ENCODE measurements at places on chromosomes 12 and 14.

GRCh38 chr12:21151184-21151583 is 20.2 kb downstream of the SLCO1B1 start:
- DNase-seq, result no peak

DNA sequence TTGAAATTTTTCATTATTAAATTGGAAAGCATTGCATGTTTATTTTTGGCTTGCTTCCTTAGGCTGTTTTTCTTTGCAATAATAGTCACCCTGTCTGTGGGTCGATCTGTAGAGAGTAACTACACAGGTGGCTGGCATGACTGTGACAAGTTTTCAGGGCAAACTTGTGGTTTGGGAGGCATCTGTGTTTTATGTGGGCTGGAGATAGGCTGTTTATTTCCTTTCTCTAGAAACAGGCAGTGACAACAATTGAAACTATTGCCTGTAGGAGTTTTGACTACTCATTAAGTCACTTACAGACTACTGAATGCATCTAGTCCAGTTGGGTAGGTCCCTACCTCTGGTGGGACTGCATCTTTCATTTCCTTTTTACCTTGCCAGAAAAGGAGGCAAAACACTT is 155.6 kb downstream of the DYRK2 start:
- no peak for DNase-seq

DNA sequence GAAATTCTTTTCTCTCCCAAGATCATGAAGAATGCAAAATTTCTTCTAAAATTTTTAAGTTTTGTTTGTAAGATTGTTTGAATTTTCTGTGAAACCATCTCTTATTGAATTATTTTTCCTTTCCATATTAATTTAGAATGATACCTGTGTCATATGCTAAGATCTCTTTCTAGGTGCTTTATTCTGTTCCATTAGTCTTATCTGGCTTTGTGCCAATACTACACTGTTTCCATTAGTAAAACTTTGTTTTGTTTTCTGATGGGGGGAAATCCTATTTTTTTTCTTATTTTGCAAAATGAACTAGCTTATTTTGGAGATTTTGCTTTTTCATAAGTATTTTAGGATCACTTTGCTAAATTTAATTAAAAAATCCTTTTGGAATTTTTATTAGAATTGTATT is 193.9 kb downstream of the FUT8 start:
- DNase-seq, result no peak

GRCh38 chr14:100616854-100617409 is 29.7 kb upstream of the BEGAIN start:
- no peak for DNase-seq

DNA sequence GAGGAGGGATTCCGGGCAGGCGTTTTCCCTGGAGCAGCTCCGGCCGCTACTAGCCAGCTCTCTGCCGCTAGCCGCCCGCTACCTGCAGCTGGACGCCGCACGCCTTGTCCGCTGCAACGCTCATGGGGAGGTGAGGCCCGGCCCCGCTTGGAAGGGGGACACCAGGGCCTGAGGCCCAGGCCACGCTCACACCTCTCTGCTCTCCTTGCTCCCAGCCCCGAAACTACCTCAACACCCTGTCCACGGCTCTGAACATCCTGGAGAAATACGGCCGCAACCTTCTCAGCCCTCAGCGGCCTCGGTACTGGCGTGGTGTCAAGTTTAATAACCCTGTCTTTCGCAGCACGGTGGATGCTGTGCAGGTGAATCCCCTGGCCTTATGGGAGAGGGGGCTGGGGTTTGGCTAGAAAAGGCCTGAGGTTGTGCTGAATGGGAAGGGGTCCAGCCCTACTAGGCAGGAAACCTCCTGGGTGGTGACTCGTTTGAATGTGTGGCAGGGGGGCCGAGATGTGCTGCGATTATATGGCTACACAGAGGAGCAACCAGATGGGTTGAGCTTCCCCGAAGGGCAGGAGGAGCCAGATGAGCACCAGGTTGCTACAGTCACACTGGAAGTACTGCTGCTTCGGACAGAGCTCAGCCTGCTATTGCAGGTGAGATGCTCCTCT is 597 bp downstream of the RNF31 start:
- no peak for DNase-seq

GRCh38 chr12:88035907-88036289 is 6.7 kb upstream of the C12orf50 start:
- no peak for DNase-seq

DNA sequence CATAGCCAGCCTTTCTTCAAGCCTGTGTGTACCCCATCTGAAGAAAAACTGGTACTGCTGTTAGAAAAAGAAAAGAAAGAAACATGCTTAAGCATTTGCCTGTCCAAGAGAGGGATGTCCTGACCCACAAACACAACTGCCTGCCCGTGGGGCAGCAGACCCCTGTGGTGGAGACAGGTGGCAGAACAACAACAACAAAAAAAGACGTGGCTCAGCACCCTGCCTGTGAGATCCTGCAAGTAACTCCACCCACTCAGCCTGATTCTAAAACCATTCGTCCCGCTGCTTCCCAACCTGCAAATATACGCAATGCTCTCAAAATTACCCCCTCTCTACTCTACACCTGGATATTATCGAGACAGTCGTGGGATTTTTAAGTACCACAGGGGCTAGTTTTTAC is 64.9 kb upstream of the ZDHHC17 start:
- no peak for DNase-seq

DNA sequence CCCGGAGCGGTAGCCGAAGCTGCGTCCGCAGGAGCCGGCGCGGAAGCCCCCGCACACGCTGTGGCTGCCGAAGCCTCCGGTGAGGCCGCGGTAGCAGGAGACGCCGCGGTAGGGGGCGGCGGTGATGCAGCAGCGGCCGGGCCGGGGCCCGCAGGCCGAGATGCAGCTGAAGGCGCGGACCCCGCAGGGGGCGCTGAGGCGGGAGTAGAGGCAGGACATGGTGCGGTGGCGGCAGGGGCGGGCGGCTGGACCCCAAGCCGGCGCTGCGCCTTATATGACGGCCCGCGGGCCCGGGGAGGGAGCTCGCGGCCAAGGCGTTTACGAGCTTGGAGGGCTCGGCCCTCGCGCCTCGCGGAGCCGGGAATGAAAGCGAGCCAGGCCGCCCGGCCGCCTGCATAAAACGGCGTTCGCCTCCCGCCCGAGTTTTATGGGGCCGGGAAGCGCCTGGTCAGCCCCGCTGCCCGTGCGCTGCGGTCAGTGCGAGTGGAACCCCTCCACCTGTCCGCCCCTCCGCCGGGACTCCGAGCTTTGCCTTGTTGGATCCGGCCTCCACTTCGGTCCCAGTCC is 16.0 kb upstream of the KRT86 start:
- DNase-seq, result no peak

DNA sequence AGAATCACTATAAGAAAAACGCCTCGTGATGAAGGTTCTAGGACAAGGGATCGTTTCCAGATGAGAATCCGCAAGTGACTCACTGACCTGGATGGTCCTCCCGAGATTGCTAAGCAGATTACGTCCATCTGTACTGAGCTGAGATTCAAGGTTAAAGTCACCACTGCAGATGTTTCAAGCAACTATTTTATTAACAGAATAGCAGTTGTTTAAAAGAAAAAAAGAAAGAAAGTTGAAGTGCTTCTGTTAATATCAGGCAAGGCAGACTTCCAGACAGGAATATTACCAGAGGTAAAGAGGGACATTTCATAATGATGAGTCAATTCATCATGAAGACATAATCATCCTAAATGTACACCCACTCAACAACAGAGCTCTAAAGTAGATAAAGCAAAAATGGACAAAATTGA is 17.9 kb downstream of the PXN start:
- DNase-seq, result no peak

DNA sequence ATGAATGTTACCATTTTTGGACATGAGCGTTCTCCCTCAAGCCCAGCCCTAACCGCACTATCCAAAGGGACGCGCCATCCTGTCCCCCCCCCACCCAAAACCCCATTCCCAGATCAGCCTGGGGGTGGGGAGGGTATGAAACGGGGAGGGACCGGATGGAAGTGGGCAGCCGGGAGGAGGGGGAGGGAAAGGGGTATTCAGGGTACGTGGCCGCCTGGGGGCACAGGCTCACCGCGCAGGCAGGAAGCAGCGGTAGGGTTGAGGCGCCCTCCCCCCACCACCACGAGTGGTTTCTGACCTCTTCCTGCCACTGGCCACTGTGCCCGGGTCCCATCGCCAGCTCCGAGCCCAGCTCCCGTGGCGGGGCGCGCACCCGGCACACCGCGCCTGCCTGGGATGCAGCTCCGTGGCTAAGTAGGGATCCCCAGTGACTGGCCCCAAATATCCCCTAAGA is 1.4 kb downstream of the ACTN1 start:
- no peak for DNase-seq

DNA sequence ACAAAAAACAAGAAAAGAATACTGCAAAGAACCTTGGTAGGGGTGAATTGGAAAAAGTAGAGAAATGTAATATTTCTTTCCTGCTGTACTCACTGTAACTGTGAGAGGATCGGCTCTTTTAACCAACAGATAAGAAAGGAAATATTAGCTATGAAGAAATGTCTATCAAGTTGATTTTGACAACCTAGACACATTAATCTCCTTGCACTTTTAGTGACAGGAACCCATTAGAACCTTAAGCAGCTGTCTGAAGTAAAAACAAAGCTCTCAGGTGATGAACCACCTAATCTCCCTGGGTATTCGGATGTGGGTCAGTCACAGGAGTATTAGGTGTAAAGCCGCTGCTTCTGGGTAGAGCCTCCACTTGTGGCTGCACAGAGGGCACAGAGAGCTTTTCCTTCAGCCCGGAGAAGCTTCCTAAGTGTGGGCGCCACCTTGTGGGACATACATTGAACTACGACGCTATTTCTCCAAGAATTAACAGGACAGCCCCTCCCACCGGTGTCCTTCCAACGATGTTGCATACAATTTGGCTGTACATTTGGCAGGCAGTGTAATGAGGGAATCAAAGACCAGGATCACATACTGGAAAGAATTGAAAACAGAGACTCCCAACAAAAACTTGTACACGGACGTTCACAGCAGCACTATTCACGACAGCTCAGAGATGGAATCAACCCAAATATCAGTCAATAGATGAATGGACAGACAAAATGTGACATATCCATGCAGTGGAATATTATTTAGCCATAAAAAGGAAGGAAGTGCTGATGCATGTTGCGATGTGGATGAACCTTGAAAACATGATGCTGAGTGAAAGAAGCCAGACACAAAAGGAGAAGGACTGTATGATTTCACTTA is 28.9 kb upstream of the MAPKAPK5 start:
- DNase-seq, result peak; percentile 92

DNA sequence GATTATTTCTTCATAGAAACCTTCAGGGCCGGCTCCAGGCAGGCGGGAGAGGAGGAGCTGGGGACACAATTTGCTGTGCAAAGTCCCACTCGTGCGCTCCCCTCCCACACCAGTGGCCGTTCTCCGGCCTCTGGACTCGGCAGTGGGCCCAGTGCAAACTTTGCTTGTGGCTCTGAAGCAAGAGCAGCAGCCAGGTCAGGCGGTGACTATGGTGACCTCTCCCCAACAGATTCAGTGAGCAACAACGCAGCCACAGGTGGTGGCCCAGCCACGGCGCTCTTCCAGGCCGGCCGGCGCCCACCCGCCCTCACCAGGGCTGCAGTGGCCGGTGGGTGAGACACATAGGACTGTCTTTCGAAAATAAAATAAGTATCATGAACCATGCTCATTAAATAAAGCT is 29.5 kb downstream of the VPS37B start:
- no peak for DNase-seq

GRCh38 chr12:75479963-75480461 is 543 bp upstream of the GLIPR1 start:
- DNase-seq, result no peak

DNA sequence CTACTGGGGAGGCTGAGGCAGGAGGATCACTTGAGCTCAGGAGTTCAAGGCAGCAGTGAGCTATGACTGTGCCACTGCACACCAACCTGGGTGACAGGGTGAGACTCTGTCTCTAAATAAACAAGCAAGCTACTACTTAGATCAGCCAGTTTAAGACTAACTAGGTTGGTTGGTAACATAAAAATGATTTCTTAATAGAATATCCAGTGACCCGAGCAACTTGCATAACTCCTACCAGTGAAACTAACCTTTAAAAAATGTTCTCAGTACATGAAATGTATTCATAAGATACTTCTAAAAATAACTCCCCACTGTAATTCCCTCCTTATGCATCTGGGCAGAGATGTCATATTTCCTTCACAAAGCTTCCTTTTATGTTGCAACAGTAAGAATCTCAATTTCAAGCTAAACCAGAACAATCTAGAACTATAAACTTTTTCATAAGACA is 15.9 kb downstream of the TAOK3 start:
- no peak for DNase-seq

GRCh38 chr14:90871605-90872233 is 55.5 kb upstream of the TTC7B start:
- peak; percentile 20 for DNase-seq

DNA sequence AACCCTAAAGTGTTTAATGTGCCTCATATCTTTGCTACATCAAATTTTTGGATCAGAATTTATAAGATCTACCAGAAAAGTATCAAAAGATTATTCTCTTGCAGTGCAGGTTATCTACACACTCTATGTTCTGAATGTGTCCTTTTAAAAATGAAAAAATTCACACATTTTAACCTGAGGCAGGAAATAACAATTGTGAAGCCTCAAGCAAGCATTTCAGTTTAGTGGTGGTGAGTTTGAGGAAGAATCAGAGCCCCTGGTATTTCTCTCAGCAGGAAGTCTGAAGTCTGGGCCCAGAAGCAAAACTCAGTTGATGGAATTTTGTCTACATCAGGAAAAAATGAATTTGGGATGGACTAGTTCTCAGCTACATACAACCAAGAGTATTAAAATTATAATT is 137.0 kb upstream of the PZP start:
- DNase-seq, result no peak

GRCh38 chr12:45934956-45935355 is 55.4 kb downstream of the SCAF11 start:
- peak; percentile 91 for DNase-seq

- DNase-seq, result no peak
Measured at GRCh38 chr14:100723830-100724437, 2.8 kb upstream of the DLK1 start.

DNA sequence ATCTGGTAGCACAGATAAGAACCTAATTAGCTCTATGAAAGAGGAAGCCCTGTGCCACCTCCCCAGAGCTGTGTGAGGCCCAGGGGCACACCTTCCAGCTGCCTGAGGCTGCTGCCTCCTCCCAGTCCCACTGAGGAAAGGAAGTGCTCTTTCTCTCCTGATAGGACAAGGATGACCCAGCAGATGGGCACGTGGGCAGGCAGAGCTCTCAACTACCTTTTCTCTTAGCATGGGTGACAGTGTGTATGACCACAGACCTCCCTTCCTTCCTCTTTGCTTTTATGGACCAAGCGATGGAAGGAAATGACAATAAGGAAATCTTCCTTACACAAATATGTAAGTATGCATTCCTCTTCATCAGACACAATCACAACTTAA is 127.6 kb upstream of the AMIGO2 start:
- no peak for DNase-seq

DNA sequence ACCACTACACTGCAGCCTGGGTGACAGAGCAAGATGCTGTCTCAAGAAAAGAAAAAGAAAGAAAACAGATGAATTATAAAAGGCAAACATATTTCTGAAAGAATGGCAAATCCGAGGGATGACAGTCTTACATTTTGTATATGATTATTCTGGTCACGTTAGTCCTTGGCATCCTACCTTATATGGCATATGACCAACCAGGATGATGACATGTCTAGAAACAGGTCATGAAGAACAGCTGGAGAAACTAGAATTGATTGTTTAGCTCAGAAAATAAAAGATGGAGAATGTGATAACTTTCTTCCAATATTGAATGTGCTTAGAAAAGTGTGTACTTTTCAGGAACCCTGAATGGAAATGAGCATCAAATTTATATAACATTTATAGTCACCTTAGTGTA is 19.2 kb downstream of the SLC2A14 start:
- no peak for DNase-seq
